ENCODE measurements at places on chromosomes 11 and 22. TPM values are rescaled to one million over a fixed set of nuclear protein-coding genes. Genes with fewer than 3 reads are reported as not detected.

Gene MOGAT2
- total RNA-seq, result not detected

Gene EIF3L
- total RNA-seq, result 281 TPM

Gene LDHAL6A
- total RNA-seq, result not detected

Gene RASD2
- total RNA-seq, result not detected

Gene C11orf24
- 41.8 TPM for total RNA-seq
